WERI-Rb-1 (cell line): ENCODE measurements at places on chromosomes 4 and X.
A peak's percentile ranks its signal among the peaks of the same experiment; 100 is the strongest.

GRCh38 chr4:76897536-76898384 is at the start of gene SOWAHB:
TSS of gene SOWAHB (minus strand) at chr4:76898144. CDS start at chr4:76897849, 295 bp downstream.
- DNase-seq: peak; percentile 33

- no peak for DNase-seq
Measured at GRCh38 chr4:99887837-99888236, 6.4 kb downstream of the LAMTOR3 start.

GRCh38 chr4:77833126-77833724 is 14.1 kb upstream of the CNOT6L start:
- DNase-seq: no peak

- no peak for DNase-seq
Measured at GRCh38 chrX:49970674-49971073, 48.3 kb downstream of the CLCN5 start.

- no peak for DNase-seq
Measured at GRCh38 chrX:123489011-123489410, 243.8 kb downstream of the THOC2 start.

GRCh38 chr4:87716371-87717265 is 66.5 kb downstream of the DMP1 start:
- no peak for DNase-seq

GRCh38 chr4:931194-931959 is 739 bp downstream of the GAK start:
- DNase-seq: no peak

DNA sequence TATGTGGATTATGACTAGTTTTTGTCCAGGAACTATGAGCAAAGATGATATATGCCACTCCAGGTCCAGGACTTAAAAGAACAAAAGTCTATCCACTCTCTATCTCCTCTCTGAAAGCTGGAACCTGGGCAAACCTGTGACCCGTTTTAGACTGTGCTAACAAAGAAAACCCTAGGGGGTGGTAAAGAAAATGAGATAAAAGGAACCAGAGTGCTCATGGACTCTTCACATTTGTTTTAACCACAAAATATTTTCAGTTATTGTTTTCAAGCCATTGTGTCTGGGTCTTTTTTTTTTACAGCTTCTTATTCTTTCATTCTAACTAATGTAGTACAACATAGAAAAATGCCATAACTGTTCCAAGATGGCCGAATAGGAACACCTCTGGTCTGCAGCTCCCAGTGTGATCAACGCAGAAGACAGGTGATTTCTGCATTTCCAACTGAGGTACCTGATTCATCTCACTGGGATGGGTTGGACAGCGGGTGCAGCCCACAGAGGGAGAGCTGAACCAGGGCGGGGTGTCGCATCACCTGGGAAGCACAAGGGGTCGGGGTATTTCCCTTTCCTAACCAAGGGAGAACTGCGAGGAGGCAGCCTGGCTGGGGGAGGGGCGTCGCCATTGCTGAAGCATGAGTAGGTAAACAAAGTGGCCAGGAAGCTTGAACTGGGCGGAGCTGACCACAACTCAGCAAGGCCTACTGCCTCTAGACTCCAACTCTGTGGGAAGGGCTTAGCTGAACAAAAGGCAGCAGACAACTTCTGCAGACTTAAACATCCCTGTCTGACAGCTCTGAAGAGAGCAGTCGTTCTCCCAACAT is 45.1 kb downstream of the CHM start:
- no peak for DNase-seq

DNA sequence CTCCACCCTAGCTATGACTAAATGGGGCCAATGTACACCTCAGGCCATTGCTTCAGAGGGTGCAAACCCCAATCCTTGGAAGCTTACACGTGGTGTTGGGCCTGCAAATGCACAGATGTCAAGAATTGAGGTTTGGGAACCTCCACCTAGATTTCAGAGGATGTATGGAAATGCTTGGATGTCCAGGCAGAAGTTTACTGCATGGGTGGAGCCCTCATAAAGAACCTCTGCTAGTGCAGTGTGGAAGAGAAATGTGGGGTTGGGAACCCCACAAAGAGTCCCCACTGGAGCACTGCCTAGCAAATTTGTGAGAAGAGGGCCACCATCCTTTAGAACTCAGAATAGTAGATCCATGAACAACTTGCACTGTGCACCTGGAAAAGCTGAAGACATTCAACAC is 284.1 kb downstream of the ANTXR2 start:
- DNase-seq: no peak

DNA sequence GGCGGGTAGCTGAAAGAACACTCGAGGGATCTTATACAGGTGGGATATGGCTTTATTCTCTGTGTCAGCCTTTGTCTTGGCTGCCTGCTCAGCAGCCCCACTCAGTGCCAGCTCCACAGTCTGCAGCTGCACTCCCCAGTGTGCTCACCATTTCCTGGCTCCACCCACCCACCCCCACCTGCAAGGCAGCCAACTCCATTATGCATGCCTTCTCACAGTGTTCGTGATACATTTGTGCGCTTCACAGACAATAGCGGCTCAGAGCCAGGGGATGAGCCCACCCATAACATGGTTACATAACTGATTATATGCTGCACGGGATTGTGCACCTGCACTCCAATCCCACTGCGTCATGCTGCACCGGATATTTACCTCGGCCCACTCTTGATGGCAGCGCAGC is 8.8 kb upstream of the TMEM128 start:
- no peak for DNase-seq

DNA sequence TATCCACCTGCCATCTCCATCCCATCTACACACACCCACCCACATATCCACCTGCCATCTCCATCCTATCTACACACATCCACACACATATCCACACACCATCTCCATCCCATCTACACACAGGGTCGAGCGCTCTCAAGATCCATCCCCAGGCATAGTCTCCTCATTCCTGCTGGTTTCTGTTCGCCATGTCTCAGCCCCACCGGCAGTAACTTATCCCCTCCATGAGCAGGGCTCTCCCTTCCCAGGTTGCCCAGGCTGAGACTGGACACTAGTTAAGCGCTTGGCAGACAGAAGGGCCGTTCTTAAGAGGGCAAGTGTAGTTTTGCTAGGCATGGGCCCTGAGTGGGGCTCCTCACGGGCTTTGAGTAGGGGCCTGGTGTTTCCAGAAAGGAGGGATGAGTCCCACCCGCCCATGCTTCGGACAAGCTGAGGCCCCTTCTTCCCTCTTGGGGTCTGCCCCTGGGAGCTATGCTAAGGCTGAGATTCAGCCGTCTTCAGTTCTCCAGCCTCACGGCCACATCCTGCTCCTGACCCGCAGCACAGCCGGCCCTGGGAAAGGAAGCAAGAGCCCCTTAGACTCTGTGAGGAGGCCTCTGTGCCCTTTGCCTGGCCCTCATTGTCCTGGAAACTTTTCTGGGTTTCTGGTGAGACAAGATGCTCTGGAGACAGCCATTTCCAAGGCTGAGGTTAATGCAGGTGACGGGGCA is 20.4 kb downstream of the TMEM271 start:
- DNase-seq: no peak

GRCh38 chr4:111689214-111689613 is 456.0 kb upstream of the FAM241A start:
- no peak for DNase-seq

DNA sequence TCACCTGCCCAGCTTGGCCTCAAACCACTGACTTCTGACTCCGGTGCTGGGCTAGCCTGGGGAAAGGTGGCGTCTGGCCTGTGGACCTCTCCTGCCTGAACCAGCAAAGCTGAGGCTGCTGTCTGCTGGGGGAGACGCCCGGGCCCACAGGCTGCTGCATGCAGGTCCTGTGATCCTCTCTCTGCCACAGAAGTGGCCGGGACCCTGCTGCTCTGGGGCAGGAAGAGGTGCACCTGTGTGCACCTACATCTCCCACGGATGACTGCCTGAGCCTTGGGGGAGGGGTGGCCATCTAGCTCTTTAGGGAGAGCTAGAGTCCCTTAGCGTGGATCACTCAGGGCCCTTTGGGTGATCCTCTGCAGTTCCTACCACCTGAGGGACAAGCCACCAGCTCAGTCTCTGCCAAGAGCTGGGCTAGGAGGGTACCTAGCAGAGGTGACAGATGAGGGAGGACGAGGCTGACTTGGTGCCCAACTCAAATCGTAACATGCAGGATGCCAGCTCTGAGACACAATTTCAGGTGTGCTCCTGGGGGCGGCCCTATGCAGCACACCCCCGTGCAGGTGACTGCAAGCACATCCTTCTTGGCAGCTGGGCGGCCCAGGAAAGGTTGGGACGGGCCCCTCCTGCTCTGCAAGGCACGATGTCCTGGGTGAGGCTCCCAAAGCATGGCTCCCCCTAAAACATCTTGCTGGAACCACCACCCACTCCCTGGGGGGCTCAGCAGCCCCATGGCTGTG is 22.5 kb downstream of the LETM1 start:
- no peak for DNase-seq

GRCh38 chrX:132090403-132091159 is 37.2 kb downstream of the FRMD7 start:
- no peak for DNase-seq

DNA sequence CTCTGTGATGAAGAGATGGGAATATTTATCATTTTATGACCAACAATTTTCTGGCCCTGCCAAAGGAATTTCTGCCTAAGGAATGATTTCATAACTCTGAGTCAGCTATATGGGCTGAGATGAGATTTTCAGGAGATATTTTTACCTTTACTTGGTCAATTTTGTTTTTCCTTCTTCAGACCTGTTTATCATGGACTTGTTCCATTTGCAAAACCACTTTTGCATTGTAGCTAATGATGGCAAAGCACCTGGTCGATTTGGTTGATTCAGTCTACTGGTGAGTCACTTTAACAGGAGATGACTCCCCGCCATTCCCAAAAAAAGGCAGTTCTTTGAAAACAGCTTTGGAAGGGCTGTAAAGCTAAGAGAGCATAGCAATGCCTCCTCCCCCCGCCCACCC is 53.3 kb downstream of the TEX13A start:
- no peak for DNase-seq

DNA sequence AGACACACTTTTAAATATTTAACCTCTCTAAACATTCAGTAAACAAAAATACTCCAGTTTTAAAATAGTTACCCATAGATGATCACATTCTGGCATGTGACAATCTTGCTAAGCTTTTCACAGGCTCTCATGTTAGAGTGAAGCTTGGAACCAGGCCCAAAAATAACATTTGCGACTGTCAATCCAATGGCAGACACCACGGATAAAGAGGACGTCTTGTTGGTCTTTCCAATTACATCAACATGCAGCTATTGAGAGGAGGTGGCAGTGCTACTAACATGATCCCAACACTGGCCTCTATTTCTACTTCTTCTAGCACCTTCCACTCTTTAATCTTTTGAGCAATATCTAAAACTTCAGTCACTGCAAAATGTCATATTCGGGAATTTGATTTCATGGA is 970.8 kb upstream of the TENM3 start:
- no peak for DNase-seq

GRCh38 chr4:35802644-35803043 is 441.7 kb downstream of the ARAP2 start:
- no peak for DNase-seq

DNA sequence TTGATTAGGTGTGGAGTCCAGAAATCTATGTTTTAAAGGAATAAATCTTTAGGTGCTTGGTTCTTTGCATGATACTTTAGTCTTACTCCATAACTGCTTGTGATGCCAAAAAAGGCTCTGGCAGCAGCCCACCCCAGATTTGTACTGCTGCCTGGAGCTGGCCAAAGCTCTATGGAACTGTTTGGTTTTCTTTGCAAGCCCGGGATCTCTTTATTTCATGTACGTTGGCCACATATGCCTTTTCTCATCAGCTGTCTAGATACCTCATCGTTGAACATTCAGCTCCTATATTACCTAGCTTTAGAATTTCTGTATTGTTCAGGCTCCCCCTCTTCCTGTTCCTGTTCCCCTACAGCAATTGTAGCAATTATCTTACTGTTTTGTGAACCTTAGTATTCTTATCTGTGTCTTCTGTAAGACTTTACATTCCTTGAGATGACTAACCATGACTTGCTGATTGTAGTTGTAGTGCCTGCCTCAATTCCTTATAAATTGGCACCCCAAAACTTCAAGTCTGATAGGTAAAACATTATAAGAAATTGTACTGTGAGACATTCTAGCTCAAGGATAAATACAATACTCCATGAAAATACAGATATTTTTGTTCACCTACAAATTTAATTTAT is 199.4 kb upstream of the GPRIN3 start:
- no peak for DNase-seq

- DNase-seq: no peak
Measured at GRCh38 chr4:37693450-37694190, 7.4 kb upstream of the RELL1 start.

DNA sequence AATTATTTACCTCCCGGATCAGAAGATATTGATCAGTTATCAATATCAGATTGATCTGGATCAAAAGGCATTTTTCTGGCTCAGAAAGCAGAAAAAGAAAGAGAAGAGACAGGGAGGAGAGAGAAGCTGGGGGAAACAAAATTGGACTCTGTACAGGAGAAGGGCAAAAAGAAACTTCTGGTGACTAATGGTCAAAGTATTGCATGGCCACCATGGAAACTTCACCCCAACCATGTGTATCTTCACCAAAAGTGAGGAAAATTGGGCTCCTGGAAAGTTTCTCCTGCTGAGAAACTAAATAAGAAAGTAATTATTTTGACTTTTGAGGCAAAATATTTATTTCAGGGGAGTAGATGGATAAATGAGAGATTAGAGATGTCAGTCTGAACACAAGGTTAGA is 33.9 kb downstream of the RNF150 start:
- no peak for DNase-seq

DNA sequence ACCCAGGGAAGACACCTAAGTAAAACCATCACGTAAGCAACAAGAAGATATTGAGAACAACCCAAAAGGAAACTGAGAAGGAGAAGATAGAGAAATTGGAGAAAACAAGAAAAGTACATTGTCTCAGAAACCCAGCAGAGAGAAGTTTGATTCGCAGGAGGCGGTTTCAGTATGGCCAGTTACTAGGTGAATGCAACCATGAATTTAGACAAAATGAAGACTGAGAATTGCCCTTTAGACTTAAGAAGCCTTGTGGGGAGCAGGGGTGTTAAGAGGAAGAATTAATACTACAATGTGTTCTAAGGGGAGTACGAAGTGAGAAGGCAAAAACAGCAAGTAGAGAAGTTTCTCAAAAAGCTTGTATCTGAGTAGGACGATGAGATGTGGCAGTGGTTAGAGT is 229.3 kb upstream of the NEIL3 start:
- no peak for DNase-seq

- DNase-seq: no peak
Measured at GRCh38 chr4:169770416-169770815, 12.7 kb upstream of the HPF1 start.

GRCh38 chr4:11250510-11250909 is 178.2 kb downstream of the HS3ST1 start:
- no peak for DNase-seq

DNA sequence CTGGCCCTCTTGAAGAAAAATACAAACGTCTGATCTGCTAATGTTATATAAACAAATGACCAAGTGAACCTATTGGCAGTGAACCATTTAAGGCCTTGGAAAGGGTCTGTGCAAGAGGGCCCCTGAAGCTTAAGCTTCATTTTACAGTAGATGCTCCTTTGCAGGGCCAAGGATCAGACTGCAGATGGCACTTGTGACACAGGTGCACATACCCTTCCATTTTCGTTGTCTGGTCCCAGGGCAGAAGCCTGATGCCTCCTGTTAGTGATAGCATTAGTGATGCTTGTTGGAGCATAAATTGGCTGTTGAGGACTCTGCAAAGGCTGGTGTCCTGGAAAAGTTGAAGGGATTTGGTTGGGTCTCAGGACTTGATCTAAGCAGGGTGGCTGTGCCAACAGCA is 46.5 kb downstream of the ETNPPL start:
- no peak for DNase-seq
